ENCODE measurements at places on chromosomes 7 and 10. TPM values are rescaled to one million over a fixed set of nuclear protein-coding genes. Genes with fewer than 3 reads are reported as not detected.

The PBLD gene
- 1.2 TPM for polyA plus RNA-seq

The MAGI2 gene
- polyA plus RNA-seq = 0.94 TPM

The PDE6C gene
- polyA plus RNA-seq = not detected

The ASZ1 gene
- 0.05 TPM for polyA plus RNA-seq

The SPDYE2 gene
- polyA plus RNA-seq = not detected

GRCh38 chr10:97454330-97455036 is 8.5 kb downstream of the ZDHHC16 start:
- H3K27ac ChIP-seq = no peak overlapping the region
- peak; percentile 62 for DNase-seq
- no peaks in the 10 kb centered on the region for H3K4me1 ChIP-seq
- no peaks in the 10 kb centered on the region for H3K27me3 ChIP-seq
- peaks cover 56% of the 10 kb centered on the region for H3K36me3 ChIP-seq
- H3K4me3 ChIP-seq = no peak overlapping the region

- peaks cover 9% of the 10 kb centered on the region for H3K4me1 ChIP-seq
- no peak overlapping the region for H3K4me3 ChIP-seq
- peak; percentile 85 for DNase-seq
- H3K27ac ChIP-seq = peak overlapping the region; percentile 47
- H3K27me3 ChIP-seq = no peaks in the 10 kb centered on the region
These were observed 102.2 kb downstream of the RBM20 start for GRCh38 chr10:110746254-110746826.

DNA sequence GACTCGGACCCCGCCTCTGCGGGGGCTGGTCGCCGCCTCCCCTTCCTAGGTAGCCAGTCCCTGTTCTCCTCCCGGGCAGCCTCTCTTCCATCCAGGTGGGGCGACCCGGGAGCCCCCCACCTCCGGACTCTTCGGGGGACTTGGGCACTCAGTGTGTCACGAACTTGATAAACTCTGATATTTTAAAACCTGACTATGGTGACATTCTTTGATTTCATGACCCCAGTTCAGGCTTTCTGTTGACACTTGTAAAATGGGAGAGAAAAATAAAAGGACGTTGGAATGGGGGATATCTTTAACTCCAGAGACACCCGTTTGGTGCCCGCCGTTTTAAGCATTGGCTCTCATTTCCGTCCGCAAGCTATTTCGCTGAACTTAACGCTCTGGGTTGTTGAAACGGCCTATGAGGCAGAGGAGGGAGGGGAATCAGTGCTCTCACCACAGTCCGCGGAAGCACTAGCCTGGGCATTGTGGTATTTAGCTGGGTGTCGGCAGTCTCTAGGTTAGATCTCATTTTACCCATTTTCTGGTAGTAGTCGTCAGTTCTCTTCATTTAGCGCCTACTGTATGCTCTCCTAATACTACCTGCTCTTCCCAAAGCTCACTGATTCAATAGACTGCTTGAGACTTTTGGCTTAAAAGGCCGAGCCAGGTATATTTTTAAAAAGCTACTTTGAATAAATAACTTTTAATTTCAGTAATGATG is 738 bp downstream of the VPS26A start:
- no peaks in the 10 kb centered on the region for H3K36me3 ChIP-seq
- peak overlapping the region; percentile 91 for H3K4me3 ChIP-seq
- H3K27me3 ChIP-seq = no peaks in the 10 kb centered on the region

- no peak overlapping the region for H3K27ac ChIP-seq
- no peaks in the 10 kb centered on the region for H3K36me3 ChIP-seq
- H3K4me1 ChIP-seq = no peaks in the 10 kb centered on the region
- H3K27me3 ChIP-seq = peaks cover 3% of the 10 kb centered on the region
These were observed 561.2 kb upstream of the MKI67 start for GRCh38 chr10:128687408-128687807.

DNA sequence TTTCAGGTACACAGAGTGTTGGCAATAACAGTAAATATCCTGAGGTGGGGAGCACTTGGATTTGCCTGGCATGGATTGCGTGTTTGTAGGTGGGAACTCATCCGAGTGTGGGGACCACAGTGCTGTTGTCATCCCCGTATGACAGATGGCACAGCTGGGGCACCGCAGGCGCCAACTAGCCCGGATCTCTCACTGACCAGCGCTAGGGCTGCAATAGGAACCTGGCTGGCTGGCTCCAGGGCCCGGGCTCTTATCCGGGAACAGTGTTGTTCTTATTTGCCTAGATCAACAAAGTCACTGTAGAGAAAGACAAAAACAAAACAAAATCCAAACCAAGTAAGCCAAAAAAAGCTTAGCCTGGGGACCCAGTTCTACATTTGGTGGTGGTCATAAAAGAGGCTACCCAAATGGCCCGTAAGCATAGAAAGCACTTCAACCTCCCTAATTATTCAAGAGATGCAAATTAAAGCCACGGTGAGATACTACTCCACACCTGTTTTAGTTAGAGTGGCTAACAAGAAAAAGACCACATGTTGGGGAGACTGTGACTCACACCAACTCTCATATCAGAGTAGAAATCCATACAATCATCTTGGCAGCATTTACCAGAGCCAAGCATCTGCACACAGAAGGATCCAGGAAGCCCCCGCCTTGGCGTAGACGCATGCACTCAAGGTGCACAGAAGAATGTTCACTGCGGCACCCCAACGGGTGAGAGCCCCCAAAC is 27.2 kb upstream of the PFKFB3 start:
- peaks cover 17% of the 10 kb centered on the region for H3K4me1 ChIP-seq
- no peak for DNase-seq
- no peak overlapping the region for H3K27ac ChIP-seq
- no peaks in the 10 kb centered on the region for H3K36me3 ChIP-seq
- H3K4me3 ChIP-seq = no peak overlapping the region
- H3K27me3 ChIP-seq = no peaks in the 10 kb centered on the region

DNA sequence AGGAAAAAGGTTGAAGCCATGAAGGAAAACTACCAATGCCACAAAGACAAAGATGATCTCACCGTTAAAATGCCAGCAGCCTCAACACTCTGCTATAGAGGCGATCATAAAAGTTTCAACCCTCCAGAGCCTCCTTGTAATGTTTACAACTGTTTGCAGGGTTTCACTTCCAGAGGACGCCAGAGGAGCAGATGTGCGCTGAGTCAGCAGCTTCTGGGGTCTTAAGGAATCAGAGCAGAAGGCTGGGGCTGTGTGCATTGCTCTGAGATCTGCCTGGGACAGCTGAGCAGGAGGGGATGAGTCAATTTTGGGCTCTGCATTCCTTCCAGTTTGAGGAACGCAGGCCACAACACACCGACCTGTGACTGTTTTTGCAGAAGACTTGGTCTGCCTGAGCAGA is 98.3 kb downstream of the TMEM130 start:
- H3K4me3 ChIP-seq = no peak overlapping the region
- peak; percentile 62 for DNase-seq

DNA sequence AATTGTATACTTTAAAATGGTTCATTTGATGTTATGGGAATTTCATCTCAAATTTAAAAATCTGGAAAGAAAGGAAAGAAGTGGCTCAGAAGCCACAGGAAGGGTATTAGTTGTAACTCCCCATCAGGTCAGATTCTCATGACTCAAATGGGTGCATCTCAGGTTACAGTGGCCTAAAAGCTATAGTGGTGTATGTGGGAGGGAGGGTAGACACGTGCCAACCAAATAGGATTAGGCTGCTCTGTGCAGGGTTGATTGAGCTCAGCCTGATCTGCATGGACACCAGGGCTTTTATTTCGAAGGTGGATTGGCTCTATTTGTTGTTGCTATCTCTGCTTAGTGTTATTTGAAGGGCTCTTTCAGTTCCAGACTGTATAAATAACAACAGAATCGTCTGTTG is 121.5 kb upstream of the PRR15 start:
- H3K27me3 ChIP-seq = no peaks in the 10 kb centered on the region
- DNase-seq = no peak
- H3K36me3 ChIP-seq = no peaks in the 10 kb centered on the region
- no peak overlapping the region for H3K27ac ChIP-seq

DNA sequence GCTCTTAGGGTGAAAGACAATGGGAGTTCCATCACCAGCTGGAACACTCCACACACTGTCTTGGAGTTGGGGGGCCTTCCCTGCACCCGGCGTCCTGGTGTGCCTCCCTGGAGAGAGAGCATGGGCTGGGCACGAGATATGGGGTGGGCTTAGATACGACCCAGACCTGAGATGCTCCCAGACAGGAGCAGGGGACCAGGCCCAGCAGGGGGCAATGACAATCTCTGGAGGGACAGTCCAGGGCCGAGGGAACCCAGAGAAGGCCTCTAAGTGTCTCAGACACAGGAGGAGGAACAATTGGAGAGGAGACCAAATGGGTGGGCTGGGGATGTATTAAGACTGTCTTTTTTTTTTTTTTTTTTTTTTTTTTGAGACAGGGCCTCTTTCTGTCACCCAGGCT is 40.0 kb downstream of the MYL10 start:
- H3K4me1 ChIP-seq = no peaks in the 10 kb centered on the region
- no peak overlapping the region for H3K27ac ChIP-seq
- H3K27me3 ChIP-seq = no peaks in the 10 kb centered on the region
- no peaks in the 10 kb centered on the region for H3K36me3 ChIP-seq
- DNase-seq = no peak

DNA sequence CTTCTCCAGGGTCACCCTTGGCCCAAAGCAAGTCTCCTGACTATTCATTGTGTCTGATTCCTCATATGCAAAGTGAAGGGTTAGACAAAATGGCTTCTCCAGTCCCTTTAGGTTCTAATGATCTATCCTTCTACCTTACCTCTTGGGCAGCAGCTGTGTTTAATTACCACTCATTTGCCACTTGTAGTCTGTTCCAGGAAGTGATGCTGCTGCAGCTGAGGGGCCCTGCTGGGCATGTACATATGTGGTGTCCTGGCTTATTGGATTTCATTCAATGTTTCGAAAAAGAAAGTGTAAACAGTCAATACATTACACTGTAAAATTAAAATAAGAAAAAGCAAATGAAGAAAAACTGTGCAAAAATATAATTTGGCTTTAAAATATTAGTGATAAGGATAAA is 36.6 kb downstream of the SCIN start:
- H3K4me1 ChIP-seq = no peaks in the 10 kb centered on the region
- no peak for DNase-seq
- no peak overlapping the region for H3K4me3 ChIP-seq
- H3K36me3 ChIP-seq = no peaks in the 10 kb centered on the region
- no peak overlapping the region for H3K27ac ChIP-seq

GRCh38 chr7:118602090-118602489 is 377.6 kb downstream of the ANKRD7 start:
- no peak for DNase-seq
- H3K4me3 ChIP-seq = no peak overlapping the region
- H3K36me3 ChIP-seq = no peaks in the 10 kb centered on the region
- no peaks in the 10 kb centered on the region for H3K27me3 ChIP-seq
- H3K27ac ChIP-seq = no peak overlapping the region

DNA sequence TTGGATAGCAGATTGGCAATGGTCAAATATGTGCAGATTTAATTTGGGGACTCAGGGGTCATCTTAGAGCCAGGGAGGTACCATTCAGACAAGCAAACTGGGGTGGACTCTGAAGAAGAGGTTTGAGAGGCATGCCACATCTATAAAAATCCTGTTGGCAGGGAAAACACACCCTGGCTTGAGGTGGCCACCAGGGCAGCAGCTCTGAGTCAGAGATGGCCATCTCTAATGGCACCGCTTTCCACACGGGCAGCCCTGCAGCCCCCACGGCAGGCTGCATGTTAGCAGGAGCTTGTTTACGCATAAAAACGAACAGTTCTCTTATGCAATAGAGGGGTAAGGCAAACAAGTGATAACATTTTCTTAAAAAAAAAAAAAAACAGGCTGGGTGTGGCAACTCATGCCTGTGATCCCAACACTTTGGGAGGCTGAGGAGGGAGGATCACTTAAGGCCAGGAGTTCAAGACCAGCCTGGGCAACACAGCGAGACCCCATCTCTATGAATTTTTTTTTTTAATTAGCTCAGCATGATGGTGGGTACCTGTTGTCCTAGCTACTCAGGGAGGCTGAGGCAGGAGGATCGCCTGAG is 14.9 kb downstream of the DLG5 start:
- no peaks in the 10 kb centered on the region for H3K27me3 ChIP-seq
- no peaks in the 10 kb centered on the region for H3K36me3 ChIP-seq
- no peak for DNase-seq
- H3K27ac ChIP-seq = no peak overlapping the region
- peaks cover 9% of the 10 kb centered on the region for H3K4me1 ChIP-seq

GRCh38 chr7:102115931-102116330 is 170.7 kb upstream of the SH2B2 start:
- DNase-seq = no peak
- no peak overlapping the region for H3K4me3 ChIP-seq
- H3K27ac ChIP-seq = no peak overlapping the region
- no peaks in the 10 kb centered on the region for H3K27me3 ChIP-seq
- no peaks in the 10 kb centered on the region for H3K4me1 ChIP-seq

DNA sequence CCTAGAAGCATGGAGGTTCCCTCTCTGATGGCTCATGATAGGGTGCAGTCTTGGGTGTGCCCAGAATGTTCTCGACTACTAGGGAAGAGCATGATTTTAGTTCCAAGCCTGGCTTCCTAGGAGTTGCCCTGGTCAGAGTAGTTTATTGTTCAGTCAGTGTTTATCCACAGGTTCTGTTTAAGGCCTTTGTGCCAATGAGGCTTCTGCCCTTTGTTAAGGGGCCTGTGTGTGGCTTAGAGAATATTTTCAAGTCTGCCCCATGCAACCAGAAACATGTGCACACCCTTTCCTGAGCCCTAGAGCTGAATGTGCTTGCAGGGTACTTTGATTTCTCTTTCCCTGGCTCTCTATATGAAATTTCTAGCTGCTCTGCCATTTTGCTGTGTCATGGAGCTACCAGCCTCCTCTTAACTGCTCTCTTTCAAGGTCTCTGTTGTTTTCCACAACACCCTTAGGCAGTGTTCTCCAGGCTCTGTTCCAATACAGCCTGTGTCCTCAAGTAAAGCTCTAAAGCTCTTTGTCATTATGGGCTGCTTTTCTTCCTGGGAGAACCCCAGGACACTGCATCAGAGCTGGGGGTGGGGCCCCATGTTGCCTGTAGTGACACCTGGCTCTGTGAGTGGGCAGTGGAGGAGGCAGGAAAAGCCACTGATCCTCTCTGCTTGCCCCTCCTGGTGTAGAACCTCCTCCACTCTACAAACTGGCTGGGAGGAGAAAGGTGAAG is 34.1 kb upstream of the TSPAN33 start:
- DNase-seq = no peak
- no peaks in the 10 kb centered on the region for H3K36me3 ChIP-seq
- H3K4me3 ChIP-seq = no peak overlapping the region
- no peaks in the 10 kb centered on the region for H3K27me3 ChIP-seq
- no peak overlapping the region for H3K27ac ChIP-seq

All from lung (tissue), 17 donors.